Kasumi-1 (cell line): ENCODE measurements at places on chromosomes 5 and 9.

- no peak for DNase-seq
These were observed 296.5 kb downstream of the MAST4 start for GRCh38 chr5:66892716-66893115.

GRCh38 chr5:177049285-177049684, 26.8 kb downstream of the ZNF346 start:
- DNase-seq, result no peak

DNA sequence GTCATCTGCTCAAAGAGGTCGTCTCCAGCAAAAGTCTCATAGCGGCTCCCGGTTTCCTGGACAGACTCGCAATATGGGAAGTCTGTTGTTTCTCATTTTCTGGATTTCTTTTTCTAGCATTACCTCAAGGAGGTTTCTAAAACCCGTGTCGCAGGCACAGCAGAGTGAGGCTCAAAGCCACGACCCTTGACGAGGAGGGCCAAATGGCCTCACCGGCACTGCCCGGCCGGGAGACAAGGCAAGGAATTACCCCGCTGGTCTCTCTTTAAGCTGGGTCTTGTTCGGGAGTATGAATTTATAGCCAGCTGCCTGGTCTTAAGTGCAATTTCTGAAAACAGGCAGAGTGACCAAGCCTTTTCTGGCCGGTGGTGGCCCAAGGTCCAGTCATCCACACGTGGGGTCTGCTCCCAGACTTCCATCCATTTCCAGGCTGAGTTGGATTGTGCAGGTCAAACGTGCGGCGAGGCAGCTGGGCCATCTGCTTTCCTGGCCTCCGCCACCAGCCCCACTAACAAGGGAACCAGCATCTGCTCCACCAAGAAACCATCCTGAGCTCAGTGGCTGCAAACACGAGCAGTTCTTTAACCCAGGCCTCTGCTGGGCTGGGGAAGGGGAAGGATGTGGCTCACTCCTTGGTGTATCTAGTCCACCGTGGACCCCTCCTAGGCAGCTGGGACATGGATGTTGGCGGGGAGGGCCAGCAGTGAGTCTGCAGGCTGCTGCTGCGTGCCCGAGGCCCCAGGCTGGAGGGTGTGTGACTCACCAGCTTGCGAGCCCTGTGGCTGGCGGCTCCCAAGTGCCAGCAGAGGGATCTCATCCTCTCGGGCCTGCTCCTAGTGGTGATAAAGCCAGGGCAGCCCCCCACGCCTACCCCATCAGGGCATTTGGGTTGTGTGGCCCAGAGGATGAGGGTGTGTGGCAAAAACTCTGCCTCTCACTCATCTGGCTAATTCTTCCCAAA, 55.6 kb upstream of the COL5A1 start:
- DNase-seq, result no peak

DNA sequence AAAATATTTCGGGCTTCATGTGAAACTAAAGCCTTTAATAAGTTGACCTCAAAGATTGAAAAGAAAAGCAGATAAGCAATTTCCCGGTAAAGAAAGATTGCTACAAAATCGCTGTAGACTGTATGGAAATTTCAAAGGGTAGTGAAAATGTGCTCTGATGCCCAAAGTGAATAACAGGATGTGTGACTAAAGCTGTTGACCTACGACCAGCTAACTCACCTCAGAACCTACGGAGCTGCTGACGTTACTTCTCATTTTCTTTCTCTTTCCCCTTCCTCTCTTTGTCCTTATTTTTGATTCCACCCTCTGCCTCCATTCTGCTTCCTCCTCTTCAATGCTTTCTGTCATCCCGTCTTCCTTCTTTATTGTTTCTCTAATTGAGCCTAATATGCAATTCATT, 103.2 kb downstream of the PDE4D start:
- DNase-seq, result no peak

GRCh38 chr5:127696683-127697082, 6.5 kb upstream of the CCDC192 start:
- no peak for DNase-seq

- DNase-seq, result no peak
These were observed 304.6 kb downstream of the ACTL7B start for GRCh38 chr9:108551030-108551841.

DNA sequence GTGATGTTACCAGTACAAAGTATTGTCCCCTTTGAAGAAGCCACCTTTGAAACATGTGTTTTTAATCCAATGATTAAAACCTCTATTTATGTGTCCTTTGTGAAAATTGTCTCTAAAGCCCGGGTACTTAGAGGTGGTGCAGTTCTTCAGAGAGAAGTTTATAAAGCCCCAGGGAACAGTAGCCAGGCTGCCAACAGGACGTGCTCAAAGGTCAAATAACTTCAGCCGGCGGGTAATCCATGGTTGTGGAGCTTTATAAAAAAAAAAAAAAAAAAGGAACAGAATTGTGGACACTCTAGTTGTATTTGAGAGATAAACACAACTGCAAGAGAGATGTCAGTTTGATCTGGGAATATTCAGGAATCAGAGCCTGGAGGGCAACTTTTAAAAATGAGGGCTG, 57.9 kb upstream of the CTNND2 start:
- no peak for DNase-seq

DNA sequence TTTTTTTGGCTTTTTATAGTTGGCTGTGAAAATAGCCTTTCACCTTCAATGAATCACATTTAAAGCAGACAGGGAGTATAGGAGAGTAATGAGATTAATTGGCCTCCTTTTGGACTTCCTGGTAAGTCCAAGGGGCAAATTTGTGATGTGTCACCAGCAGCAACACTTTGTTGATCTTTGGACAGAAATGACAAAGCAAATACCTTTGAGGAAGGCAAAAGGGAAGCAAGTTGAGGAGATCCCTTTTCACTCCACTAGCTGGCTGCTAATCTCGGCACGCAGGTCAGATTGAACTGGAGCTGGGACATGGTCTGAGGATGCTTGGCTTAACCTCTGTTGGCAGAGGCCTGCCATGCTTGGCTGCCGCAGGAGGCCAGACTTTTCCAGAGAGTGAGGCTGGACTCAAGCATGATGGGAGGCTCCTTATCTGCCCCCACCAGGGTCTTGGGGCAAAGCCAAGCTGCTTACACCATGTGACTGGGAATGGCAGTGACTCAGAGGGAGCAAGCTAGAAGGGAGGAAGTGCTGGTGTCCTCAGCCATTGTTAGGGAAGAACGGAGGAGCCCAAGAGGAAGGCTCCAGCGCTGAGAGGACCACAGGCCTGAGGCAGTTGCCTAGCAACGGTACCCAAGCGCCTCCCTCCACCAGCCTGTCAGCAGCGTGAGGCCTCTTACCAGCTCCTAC, 174.5 kb upstream of the MAP1B start:
- no peak for DNase-seq
